ENCODE measurements at places on chromosomes 6 and 20.

- DNase-seq, result no peak
These were observed 6.2 kb upstream of the GCM1 start for GRCh38 chr6:53154794-53155193.

DNA sequence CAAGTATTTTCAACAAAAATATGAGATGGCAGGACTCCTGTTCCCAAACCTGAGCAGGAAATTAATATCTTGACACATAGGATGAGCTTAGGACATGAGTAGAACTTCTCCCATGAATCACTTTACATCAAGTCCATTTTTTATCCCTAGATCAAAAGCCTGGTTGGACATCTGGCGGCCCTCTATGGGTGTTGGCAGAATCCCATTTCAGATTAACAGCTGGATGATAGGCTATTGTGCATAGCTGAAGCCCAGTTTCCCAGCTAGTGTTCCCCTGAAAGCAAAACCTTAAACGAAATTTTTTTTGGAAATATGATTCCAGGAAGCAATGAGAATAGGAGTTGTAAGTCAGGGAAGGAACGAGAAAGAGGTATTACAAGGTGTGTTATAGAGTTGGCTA is 449.4 kb upstream of the CHD6 start:
- DNase-seq, result no peak

DNA sequence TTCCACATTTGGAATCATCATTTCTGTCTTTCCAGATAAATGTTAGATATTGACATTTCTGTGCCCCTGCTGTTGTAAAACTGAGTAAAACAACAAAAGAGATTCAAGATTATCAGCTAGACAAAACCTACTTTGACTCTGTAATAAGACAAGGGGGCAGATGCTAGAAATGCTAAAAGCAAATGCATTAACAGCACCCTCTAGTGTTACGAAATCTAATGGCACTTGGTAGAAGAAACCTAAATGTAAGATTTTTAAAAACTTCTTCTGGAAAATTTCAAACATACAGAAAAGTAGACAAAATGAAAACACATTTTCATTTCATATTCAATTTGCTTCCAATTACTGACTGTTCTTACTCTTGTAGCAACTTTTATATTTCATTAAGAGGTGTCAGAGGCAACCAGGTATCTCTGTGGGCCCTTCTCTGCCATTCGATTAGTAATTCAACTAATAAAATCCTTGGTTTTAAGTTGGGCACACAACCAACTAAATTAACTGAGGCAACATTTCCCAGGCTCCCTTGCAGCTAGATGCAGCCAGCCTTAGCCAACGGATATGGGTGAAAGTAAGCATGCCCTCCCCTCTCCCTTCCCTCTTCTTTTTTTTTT is 45.0 kb downstream of the SLC23A2 start:
- peak; percentile 9 for DNase-seq

- DNase-seq, result peak; percentile 100
These were observed 94.7 kb downstream of the TMEM242 start for GRCh38 chr6:157228426-157229131.

DNA sequence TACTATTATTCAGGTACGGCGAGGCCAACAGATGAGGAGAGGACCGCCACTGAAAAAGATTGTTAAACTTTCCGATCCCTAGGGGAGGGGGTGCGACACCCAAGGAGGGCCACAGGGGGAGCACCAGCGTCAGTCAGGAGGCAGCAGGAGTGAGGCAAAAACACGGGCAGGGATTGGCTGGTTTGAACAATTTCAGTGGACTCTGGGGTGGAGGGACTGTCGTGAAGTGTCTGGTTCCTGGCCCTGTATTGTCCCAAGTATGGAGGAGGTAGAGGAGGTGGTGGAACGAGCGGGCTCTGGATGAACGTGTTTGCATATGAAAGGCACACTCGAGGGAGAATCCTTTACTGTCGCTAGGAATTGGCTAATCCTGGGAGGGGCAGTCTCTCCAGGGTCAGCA is 32.5 kb upstream of the MCUR1 start:
- DNase-seq, result no peak

- DNase-seq, result no peak
These were observed 38.2 kb upstream of the KIF13A start for GRCh38 chr6:18025596-18025995.

DNA sequence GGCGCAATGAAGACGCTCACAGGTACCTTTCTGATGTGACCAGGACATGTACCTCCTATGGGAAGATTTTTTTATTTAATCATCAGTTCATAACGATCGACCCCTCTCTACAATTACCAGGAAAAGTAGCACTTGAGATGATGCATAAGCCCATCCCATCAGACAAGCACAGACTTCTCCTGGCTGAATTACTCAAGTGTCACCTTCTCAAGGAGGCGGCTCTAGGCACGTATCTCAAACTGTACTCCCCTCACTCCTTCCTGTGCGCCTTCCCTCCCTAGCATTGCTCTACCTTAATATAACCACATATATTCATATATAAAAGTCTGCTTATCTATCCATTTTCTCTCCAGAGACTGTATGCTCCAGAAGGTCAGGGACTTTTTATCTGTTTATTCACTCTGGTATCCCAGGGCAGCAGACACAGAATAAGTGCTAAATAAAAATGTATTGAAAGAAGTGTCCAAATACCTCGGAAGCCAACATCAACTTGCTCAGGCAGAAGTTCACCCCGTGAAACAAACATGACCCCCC is 71.5 kb downstream of the CNKSR3 start:
- no peak for DNase-seq
